CD4-positive, alpha-beta memory T cell (primary cell): ENCODE measurements at places on chromosomes 4 and X. TPM values are rescaled to one million over a fixed set of nuclear protein-coding genes. Genes with fewer than 3 reads are reported as not detected.
A peak's percentile ranks its signal among the peaks of the same experiment; 100 is the strongest.

GRCh38 chr4:54658252-54659093, 716 bp downstream of the KIT start:
- DNase-seq, result peak; percentile 9

GRCh38 chrX:6120329-6120728, 108.3 kb downstream of the NLGN4X start:
- no peak for DNase-seq

- no peak for DNase-seq
Observed at GRCh38 chr4:100248476-100248875, 58.2 kb upstream of the DDIT4L start.

DNA sequence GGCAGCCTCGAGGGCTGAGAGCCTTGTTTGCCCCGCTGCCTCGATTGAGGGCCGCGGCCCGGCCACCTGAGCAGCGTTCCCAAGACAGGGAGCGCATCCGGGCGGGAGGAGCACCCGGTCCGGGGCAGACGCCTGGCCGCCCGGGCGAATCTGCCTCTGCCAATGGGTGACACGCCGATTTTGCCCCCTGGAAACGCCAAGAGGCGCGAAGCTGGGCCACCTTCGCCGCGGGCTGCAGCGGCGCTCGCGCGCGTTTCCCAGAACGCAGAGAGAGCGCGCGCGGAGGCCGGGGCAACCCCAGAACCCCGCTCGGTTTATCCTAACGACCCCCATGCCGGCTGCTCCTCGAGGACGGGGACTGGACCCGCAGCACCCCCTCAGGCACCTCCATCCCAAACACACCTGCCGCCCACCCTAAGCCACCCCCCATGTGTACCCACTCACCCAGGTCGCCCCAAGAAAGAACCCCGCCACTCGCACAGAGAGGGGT, 575 bp downstream of the MAP7D2 start:
- DNase-seq, result no peak

- DNase-seq, result no peak
Observed at GRCh38 chr4:80180743-80181142, 16.6 kb upstream of the PRDM8 start.

- no peak for DNase-seq
Observed at GRCh38 chr4:165450871-165451270, 72.1 kb downstream of the CPE start.

LIMCH1 gene
- not detected for total RNA-seq
